ENCODE measurements at places on chromosomes 1 and 21.

GRCh38 chr21:45443595-45444181 lies 38.7 kb downstream of the COL18A1 start:
- DNase-seq: no peak

GRCh38 chr1:90176530-90176929 lies 181.6 kb downstream of the ZNF326 start:
- no peak for DNase-seq

DNA sequence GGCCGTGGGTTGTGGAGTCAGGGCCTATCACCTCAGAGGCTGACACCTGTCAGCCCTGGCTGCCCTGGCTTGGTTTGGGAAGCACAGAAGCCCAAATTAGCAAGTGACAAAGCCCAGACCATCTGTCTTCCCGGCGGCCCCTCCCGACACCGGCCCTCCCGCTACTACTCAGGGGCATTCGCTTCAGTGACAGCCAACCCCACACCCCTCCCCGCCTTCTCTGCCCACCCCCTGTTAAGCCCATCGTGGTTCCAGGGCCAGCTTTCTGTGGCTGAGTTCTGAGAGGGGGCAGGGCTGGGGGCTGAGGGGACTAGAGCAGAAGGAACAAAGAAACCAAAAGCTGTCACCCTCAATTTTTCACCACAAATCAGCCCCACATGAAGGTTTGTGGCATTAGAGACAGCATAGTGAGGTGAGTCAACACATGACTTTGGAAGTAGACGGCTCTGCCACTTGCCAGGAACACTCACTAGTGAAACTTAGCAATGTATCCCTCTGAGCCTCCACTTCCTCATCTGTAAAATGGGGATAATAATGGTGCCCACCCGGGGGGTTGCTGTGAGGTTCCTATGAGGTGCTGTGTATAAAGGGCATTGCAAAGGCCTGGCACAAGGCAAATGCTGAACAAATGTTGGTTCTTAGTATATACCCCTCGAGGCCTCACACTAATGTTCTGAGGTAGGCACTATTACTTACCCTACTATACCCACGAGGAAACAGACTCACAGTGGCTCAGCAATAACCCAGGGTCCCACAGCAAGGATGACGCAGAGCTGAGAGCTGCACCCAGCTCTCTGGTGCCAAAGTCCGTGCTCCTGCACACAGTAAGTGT lies 5.2 kb upstream of the TNNI1 start:
- DNase-seq: no peak

DNA sequence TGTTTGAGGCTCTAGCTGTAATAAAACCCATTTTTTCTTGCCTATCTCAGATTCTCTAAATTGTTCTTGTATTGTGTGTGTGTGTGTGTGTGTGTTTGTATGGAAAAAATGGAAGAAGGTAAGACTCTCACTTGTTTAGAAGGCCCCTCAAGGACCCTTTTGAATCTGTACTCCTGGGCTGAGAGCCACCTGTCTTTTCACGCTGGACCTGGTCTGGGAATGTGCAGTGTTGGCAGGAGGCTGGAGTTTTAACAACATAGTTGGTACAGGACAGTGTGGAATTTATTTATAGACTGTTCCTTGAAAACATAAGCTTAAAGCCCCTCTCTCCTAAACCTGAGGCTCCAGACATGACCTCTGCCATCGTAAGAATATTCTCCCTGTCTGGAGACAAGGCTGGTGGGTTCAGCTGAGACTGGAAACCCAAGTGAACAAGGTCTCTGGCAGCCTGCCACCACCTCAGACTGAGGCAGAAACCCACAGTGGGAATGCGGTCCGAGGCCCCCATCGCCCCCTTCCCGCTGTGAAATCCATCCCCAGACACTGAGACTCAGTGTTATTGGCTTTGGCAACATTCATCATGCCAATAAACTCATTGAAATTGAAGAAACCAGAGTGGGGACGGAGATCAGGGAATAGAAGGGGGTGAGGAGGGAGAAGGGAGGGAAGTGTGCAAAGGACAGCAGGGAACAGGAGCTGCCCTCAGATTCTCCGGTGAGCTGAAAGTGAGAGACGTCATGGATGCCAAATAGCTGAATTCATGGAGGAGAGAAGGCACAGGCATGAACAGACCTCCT lies 24.6 kb upstream of the PLXNA2 start:
- no peak for DNase-seq

- DNase-seq: no peak
These were observed 402.1 kb upstream of the B3GALT2 start for GRCh38 chr1:193588311-193589082.

Measured in stimulated activated CD4-positive, alpha-beta T cell treated with anti-CD3 and anti-CD28 coated beads, TNF-alpha, amount 100 ng/mL, for 4 hours (primary cell).